ENCODE measurements at places on chromosomes 5 and 9. TPM values are rescaled to one million over a fixed set of nuclear protein-coding genes. Genes with fewer than 3 reads are reported as not detected.

RBM27 gene
- total RNA-seq, result 13.7 TPM

ERAP2 gene
- 4.4 TPM for total RNA-seq

GMCL2 gene
- not detected for total RNA-seq

CTNND2 gene
- 2.5 TPM for total RNA-seq

GPR151 gene
- total RNA-seq, result not detected

FAM221B gene
- total RNA-seq, result not detected

ELL2 gene
- 50.8 TPM for total RNA-seq

EGFLAM gene
- total RNA-seq, result not detected

TIFAB gene
- total RNA-seq, result not detected

SH3RF2 gene
- 0.38 TPM for total RNA-seq

ZNF300 gene
- total RNA-seq, result 7.7 TPM

ZFAND5 gene
- total RNA-seq, result 233 TPM

GRM6 gene
- not detected for total RNA-seq

TNFSF8 gene
- total RNA-seq, result not detected

SLCO6A1 gene
- total RNA-seq, result 0.78 TPM

THBS4 gene
- total RNA-seq, result 1.5 TPM

ADRB2 gene
- 7.1 TPM for total RNA-seq

SLC1A3 gene
- total RNA-seq, result 19.1 TPM

All from osteocyte (in vitro differentiated cells).